ENCODE measurements at places on chromosomes 2 and 18.

- no peak for DNase-seq
Observed at GRCh38 chr2:241503776-241504392, 4.5 kb downstream of the STK25 start.

DNA sequence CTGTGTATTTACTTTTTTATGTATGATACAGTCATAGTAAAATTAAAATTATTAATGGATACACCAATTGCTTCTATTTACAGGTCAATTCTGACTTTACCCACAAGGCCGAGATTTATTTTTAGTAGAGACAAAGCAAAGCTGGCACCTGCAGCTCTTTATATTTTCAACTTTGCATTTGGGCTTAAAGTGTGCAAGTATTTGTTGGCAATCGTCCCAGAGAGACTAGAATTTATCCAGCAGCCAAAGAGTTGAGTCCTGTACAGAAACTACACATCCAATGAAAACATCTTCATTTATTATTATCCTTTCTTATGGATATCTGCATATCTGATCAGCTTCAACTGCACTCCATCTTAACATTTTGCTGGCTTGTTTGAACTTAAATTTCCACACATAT lies 485.6 kb downstream of the SOX11 start:
- no peak for DNase-seq

DNA sequence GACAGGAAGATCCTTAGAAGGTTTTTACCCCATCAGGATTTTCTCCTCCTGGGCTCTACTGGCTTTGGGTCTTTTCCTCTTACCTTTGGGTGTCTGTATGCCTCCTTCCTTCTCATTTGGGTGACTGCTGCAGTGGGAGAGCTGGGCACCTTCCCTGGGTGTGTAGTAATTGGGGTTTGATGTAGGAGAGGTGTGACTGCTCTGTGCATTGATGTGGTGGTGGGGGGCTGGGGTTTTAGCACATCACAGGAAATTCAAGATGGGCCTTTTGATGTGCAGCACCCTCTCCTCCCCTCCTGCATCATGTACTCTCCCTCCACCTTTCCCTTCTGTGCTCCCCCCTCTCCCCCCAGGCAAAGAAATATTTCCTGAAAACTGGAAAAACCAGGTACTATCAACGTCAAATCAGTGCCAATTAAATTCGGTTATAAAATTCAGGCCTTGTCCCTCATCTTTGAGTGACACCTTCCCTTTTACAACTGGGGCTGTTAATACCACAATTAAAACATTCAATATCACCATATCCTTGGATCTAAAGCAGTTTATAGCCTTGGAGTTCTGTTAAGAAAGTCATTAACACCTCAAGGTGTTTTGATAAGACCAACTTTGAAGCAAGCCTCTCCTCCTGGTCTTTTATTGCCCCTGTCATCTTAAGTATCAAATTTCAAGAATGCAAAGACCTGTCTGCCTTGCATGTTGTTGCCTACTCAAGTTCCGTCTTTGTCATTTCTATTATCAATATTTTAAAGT lies 23.3 kb downstream of the EDAR start:
- no peak for DNase-seq

GRCh38 chr2:200509235-200509611 lies 645 bp downstream of the KCTD18 start:
- no peak for DNase-seq

DNA sequence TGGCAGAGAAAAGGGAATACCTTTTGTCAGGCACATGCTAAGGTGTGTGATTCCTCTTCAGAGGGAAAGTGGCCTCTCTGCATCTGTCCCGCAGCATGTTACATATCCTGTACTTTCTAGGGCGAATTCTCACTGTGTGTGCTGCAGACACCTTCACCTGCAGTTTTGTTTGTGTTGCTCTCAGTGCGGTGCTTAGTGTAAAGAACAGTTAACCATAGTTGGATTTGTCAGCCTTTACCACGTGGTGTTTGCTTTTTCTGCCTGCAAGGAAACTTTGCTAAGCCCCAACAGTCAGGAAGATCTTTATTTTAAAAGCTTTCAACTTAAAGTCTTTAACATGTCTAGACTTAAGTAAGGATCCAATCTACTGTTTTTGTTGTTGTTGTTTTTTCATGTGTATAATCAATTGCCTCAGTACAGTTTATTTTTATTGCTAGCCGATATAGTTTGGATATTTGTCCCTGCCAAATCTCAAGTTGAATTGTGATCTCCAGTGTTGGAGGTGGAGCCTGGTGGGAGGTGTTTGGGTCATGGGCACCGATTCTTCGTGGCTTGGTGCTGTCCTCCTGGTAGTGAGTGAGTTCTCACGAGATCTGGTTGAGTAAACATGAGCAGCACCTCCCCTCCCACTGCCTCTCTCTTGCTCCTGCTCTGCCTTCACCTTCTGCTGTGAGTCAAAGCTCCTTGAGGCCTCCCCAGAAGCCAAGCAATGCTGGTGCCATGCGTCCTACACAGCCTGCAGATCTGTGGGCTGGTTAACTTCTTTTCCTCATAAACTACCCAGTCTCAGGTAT lies 90.6 kb downstream of the SNTG2 start:
- peak; percentile 27 for DNase-seq
